ENCODE measurements at places on chromosomes 7 and 10. TPM values are rescaled to one million over a fixed set of nuclear protein-coding genes. Genes with fewer than 3 reads are reported as not detected.

ADAMTS14 gene
- total RNA-seq: 4.2 TPM

MALRD1 gene
- 0.28 TPM for total RNA-seq

STRIP2 gene
- total RNA-seq: 5.2 TPM

CNPY1 gene
- not detected for total RNA-seq

RNF32 gene
- total RNA-seq: 0.77 TPM

WNT16 gene
- total RNA-seq: 0.38 TPM

SMKR1 gene
- not detected for total RNA-seq

CCL24 gene
- not detected for total RNA-seq

GIMAP2 gene
- 2.5 TPM for total RNA-seq

DNA2 gene
- total RNA-seq: 6.2 TPM

CTTNBP2 gene
- 0.28 TPM for total RNA-seq

CELF2 gene
- total RNA-seq: 6.7 TPM

BTBD16 gene
- total RNA-seq: under 0.01 TPM

ORC5 gene
- total RNA-seq: 32.2 TPM

PILRA gene
- total RNA-seq: under 0.01 TPM

TUBB8 gene
- not detected for total RNA-seq

SAMD9L gene
- 28.8 TPM for total RNA-seq

RPEL1 gene
- total RNA-seq: 0.19 TPM

TBX20 gene
- total RNA-seq: 11.5 TPM

GPR26 gene
- total RNA-seq: not detected

GATA3 gene
- total RNA-seq: 0.28 TPM
